ENCODE measurements at places on chromosomes 16 and 17.

GRCh38 chr17:57869617-57870282, 19.9 kb upstream of the MRPS23 start:
- peak; percentile 57 for DNase-seq

GRCh38 chr16:2150418-2151187, 2.2 kb downstream of the RAB26 start:
- no peak for DNase-seq

DNA sequence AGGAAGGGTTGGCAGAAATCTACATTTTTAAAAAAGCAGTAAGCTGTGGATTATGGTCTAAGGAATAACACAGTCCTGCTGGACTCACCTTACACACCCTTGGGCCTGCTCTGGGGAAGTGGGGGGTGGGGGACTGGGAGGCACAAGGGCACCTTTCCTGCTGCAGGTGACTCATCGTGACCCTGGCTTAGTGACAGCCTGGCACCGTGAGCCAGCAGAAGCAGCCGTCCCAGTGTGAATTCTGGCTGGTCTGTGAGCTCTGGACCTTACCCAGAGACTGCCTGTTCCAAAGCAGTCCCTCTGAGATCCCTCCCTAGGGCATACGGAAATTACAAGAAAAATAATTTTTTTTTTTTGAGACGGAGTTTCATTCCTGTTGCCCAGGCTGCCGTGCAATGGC, 4.2 kb upstream of the CRK start:
- peak; percentile 91 for DNase-seq

GRCh38 chr17:39209317-39210092, 9.4 kb downstream of the RPL19 start:
- peak; percentile 82 for DNase-seq

GRCh38 chr16:1530883-1531637, 2.4 kb upstream of the TMEM204 start:
- no peak for DNase-seq

Measured in adrenal gland (tissue), 19 donors.